ENCODE measurements at places on chromosomes 5 and 9.
A peak's percentile ranks its signal among the peaks of the same experiment; 100 is the strongest.

DNA sequence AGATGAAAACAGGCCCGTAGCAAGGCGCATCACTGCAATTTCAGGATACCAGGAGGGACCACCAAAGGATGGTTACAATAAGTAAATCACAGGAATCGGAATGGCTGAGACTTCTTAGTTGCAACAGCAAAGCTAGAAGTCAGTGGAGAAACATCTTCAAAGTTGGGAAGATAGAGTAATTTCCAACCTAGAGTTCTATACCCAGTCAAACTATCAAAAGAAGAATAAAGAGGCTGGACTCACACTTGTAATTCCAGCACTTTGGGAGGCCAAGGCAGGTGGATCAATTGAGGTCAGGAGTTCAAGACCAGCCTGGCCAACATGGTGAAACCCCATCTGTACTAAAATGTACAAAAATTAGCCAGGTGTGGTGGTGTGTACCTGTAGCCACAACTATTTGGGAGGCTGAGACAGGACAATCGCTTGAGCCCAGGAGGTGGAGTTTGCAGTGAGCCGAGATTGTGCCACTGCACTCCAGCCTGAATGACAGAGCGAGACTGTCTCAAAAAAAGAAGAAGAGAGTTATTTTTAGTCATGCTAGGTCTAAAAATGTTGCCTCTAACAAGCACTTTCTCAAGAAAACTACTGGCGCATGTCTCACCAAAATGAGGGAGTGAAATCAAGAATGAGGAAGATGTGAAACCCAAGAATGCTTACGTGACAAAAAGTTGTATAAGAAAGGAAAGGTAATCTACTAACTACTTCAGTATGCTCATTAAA lies 267.7 kb downstream of the DENND1A start:
- DNase-seq, result no peak

GRCh38 chr9:133717113-133718031 lies 20.8 kb downstream of the SARDH start:
- DNase-seq, result no peak

- no peak for DNase-seq
Observed at GRCh38 chr9:131620764-131621520, 75.6 kb downstream of the PRRT1B start.

DNA sequence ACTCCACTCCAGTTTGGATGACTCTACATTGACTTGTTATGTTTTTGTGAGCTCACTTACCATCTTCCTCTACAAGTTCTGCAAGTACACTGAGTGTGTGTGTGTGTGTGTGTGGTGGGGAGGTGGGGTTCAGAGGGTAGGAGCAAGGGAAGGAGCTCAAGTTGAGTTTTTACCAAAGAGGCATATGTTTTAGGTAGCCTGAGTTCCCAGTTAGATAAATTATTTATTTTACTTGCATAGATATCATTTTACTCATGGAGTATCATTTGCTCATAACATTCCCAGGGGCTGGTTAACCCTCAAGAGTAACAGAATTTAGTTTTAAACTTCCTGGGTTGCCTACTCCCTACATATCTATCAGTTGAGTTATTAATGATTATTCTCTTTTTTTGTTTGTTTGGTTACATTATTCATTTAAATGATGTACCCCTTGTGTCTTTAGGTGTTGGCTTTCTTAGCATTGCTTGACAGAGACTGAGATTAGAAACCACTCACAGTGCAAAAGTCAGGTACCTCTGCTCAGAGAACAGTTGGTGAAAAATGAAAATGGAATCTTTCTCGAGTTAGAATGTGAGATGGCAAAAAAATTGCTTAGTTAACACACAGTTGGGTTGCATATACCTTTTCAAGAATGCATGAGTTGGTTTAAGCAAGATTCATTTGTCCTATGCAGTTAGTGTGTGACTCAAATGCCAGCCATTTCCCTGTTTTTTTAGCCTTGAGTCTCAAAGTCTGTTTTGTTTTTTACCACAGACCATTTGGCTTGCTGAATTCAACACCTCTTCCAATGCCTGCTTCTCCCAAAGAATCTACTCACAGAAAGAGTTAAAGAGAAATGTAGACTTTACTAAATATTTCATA lies 29.2 kb downstream of the TNFSF8 start:
- DNase-seq, result no peak

GRCh38 chr5:134594797-134595457 lies 37.7 kb downstream of the SAR1B start:
- no peak for DNase-seq

- no peak for DNase-seq
Observed at GRCh38 chr5:102591650-102592049, 92.8 kb upstream of the SLCO6A1 start.

DNA sequence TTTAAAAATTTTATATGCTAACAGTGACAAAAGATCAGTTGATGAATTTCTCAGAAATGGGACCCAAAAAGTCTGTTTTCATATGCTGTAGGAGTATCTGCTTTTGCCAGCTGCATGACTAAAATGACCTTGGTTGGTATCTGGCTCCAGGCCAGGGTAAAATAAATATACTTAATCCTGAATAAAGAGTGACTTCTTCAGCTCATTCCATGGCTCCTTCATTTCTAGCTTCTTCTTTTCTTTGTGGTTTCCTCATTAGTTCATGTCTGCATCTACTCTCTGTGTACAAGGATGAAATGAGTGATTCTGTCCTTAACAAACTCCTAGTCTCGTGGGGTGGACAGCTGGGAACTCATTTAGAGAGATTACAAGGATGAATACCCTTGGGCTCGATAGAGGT lies 36.0 kb downstream of the RCL1 start:
- DNase-seq, result no peak

GRCh38 chr5:113043491-113043931 lies 66.9 kb downstream of the DCP2 start:
- DNase-seq, result no peak

DNA sequence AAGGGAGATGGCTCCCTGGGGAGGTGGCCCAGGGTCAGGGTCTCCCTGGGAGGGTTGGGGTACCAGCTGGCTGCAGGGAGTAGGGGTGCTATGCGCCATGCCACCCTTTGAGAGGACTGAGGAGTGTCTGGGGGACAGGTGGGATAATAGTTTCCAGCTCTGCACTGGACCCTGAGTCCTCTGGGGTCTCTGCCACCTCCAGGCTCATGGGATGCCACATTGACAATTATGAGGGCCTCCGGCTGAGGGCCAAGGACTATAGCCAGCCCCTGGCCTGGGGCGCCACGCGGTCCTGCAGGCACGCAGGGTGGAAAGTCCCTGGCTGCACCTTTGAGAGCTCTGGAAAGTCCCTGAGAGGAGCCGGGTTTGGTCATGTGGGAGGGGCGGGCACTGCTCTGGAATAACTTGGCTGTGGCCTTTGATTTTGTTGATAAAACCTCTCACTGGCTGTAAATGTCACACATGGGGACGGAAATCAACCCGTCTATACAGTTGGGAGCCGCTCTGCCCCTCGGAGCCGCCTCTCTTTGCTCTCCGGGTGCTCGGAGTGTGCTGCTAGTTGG lies 16.0 kb downstream of the TRAF2 start:
- DNase-seq, result peak; percentile 90

DNA sequence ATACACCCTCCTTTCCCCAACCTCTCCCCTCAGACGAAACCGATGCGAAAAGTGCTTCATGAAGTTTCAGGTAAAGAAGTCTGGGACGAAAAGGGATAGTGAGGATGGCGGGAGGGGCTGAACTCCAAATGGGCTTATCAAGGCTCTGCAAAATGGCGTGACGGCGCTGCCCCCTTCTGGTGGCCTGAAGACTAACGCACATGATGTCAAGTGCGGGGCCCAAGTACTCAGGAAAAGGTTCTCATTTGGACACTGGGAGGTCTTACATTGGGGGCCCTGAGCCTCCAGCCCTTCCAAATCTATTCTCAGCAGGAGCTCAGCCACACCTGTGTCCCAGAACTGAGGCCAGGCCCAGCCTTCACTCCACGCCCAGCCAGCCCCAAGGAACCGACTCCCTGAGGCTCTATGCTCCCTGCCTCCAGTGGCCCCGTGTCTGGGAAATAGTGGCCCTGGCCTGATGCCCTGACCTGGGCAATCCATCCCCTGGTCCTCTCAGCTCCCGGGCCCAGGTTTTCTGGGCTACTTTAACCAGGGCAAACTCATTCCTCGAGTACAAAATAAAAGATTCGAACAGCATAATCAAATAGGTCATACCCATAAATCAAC lies 119.9 kb downstream of the KCNIP1 start:
- DNase-seq, result no peak

DNA sequence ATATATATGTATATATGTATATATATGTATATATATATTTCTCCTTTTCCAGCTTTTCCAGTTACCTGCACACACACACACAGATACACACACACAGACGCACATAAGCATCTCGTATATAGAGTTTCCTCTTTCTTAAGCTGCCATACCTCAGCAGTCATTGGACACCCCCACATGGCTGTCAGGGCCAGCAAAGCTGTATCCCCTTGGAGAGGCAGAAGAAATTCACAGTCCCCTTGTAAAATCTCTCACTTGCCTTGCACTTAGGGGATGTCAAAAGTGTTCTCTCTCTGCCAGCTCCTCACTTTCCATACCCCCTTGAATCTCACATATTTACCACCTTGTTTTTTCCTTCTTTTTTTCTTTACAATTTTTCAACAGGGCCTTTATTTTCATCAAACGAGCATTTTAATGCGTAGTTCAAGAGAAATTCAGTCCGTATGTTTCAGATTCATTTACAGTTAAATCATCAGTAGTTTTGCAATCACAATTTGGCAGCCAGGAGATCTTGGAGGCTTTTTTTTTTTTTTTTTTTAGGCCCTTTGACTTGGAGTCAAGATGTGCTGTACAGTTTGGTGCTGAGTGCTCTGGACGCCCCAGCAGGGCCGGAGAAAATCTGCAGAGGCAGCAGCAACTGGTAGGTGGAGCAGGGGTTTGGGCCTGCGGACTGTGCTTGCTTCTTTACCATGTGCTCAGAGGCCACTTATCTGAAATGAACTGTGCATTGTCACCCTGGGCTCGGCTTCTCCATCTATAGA lies 244.9 kb upstream of the KLF4 start:
- DNase-seq, result no peak

DNA sequence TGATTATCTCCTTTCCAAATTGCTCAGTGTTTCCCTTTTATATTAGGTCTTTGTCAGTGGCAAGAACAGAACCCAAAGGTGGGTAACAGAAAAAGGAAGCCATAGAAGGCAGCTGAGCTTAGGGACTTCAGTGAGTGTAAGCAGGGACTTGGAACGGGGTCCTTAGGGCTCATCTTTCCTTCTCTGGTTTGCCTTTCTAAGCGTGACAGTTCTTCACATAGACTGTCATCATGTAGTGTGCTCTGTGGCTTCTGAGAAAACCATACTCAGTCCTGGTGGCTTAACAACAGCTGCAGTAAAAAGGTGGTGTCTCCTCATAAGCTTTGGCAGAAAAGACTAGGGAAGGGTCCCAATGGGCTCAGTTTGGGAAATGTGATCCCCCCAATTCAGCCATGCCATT lies 108.8 kb downstream of the SLC12A2 start:
- DNase-seq, result no peak

GRCh38 chr5:67960939-67961338 lies 254.6 kb upstream of the PIK3R1 start:
- no peak for DNase-seq

- no peak for DNase-seq
Observed at GRCh38 chr5:6586647-6587042, 46.2 kb downstream of the NSUN2 start.

- DNase-seq, result no peak
Observed at GRCh38 chr5:31832966-31833365, 194.0 kb downstream of the PDZD2 start.

DNA sequence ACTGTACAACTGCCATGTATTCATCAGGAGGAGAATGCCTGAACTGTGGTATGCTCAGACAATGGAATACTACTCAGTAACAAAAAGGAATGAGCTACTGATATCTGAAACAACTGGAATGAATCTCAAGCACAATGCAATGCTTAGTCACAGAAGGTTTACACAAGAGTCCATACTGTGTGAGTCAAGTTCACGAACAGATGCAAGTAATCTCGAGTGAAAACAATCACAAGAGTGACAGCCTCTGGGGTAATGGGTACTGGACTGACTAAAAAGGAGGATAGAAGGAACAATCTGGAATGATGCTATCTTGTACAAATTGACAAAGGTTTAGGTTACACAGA lies 19.5 kb upstream of the GOLGA1 start:
- DNase-seq, result no peak

DNA sequence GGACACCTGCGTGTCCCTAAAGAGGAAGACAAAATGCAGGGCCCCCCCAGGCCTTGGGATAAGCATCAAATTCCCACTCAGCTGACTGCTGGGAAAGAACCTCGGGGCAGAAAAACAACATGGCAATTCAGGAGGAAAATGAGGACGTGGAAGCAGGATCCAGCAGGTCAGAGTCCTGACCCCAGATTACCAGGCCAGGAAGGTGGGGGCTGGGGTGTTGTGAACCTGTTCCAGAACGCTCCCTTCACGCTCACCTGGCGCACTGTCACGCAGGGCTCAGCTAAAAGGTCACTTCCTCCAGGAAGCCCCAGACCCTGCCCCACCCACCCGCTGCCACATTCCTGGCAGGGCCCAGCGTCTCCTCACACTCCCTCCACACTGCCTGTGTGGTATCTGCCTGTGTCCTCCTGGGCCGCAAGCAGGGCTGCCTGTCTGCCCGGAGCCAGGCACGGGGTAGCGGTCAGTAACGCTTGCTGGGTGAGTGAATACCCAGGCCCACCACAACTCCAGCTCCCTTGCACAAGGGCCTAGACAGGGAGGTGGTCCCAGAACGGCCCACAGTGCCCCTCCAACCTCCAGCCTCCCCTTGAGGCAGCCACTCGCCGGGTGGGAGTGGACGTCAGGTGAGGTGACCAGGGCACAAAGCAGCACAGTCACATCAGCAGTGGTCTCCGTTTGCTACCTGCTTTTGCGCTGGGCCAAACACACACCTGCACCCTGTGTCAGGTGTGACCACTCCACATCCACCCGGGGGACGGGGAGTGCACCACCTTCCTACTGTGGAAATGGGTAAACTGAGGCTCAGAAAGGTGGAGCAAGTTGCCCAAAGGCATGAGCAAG lies 18.1 kb downstream of the VAV2 start:
- DNase-seq, result no peak

DNA sequence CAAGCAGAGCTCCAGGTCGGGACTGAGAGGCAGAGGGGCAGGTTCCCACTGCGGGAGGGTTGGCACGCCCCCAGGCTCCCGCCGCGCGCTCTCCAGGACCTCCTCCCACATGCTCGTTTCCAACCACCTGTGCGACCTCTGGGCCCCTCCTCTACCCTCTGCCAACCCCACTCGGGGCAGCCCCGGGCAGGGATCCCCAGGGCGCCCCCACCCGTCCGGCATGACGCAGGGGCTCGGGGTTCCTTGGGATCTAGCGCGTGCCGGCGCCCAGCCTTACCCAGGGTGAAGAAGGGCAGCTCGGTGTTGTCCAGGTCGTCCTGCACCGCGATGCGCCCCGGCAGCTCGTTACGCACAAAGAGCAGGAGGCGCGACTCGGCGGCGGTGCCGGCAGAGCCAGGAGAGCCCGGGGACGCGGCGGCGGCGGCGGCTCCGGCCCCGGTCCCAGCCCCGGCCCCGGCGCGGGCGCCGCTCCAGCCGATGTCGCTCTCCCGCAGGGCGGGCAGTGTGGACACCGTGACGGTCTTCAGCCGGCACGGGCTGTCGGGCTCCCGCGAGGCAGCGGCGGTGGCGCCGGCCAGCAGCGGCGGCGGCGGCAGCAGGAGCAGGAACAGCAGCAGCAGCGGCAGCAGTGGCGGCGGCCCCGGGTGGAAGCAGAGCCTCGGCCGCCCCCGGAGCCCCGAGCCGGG lies 494 bp downstream of the ASTN2 start:
- DNase-seq, result no peak

GRCh38 chr5:109192555-109193281 lies 217.1 kb downstream of the PJA2 start:
- no peak for DNase-seq
